ENCODE measurements at places on chromosomes 13 and 19.

- no peak for DNase-seq
Observed at GRCh38 chr19:35710784-35711723, 6.7 kb downstream of the ZBTB32 start.

DNA sequence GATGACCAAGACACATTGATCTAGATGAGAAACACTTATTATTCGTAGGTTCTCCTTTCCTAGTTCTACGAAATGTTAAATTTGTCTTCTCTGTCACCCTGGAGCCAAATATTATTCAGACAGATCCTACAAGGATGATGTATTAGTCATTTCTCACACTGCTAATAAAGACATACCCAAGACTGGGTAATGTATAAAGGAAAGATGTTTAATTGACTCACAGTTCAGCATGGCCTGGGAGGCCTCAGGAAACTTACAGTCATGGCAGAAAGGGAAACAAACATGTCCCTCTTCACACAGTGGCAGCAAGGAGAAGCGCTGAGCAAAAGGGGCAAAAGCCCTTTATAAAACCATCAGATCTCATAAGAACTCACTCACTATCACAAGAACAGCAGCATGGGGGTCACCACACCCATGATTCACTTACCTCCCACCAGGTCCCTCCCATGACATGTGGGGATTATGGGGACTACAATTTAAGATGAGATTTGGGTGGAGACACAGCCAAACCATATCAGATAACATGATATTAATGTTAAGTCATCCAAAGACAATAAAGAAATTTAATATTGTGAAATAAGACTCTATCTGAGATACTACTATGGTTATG, 1248.8 kb upstream of the SLC10A2 start:
- DNase-seq: no peak

GRCh38 chr19:1402411-1403070, 1.2 kb upstream of the GAMT start:
- DNase-seq: no peak

- DNase-seq: no peak
Observed at GRCh38 chr13:43784496-43784895, 2.3 kb downstream of the ENOX1 start.

- DNase-seq: no peak
Observed at GRCh38 chr19:41740415-41741243, 14.7 kb upstream of the CEACAM6 start.

DNA sequence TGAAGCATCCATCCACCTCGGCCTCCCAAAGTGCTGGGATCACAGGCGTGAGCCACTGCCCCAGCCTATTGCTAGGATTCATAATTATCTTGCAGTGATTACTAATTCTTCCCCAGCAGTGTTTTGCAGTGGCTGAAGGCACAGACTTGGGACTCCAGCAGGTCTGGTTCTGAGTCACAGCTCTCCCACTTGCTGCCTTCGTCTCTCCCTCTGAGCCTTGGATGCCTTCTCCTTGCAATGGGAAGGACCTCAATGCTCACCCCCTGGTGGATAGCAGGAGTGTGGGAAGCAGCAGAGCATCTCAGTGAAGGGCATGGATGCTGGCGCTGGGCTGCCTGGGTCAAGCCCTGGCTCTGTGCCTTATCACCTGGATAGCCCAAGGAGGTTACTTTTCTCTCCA, 37.6 kb upstream of the SHKBP1 start:
- no peak for DNase-seq

- no peak for DNase-seq
Observed at GRCh38 chr19:44447916-44448674, at the start of gene ZNF229. ZNF229 (minus strand) TSS chr19:44448472; CDS start chr19:44442847, 5,625 bp downstream.

DNA sequence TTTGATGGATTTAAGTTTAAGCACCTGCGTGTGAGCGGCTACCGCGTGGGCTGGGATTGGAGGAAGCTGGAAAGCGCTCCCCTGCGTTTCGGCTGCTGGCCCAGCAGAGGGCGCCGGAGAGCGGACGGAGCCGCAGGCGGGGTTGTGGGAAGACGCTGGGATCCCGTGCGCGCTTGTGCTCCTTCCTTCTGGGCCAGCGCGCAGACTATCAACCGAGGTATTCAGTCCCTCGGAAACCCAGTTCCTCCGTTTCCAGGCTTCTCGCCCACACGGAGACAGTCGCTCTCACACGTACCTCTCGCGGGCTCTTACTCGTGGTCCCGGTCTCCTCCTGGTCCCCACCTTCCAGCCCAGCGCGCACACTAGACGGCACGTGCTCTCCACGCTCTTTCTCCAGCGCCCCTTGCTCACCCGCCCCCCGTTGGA, 28.8 kb downstream of the EPN1 start:
- no peak for DNase-seq

- no peak for DNase-seq
Observed at GRCh38 chr13:106522112-106522705, 13.3 kb downstream of the EFNB2 start.

GRCh38 chr13:46520166-46520565, 32.8 kb upstream of the LRCH1 start:
- no peak for DNase-seq

- DNase-seq: no peak
Observed at GRCh38 chr19:39208175-39208795, 4.2 kb upstream of the SYCN start.

GRCh38 chr19:33040994-33041827, 23.5 kb downstream of the RHPN2 start:
- DNase-seq: no peak

DNA sequence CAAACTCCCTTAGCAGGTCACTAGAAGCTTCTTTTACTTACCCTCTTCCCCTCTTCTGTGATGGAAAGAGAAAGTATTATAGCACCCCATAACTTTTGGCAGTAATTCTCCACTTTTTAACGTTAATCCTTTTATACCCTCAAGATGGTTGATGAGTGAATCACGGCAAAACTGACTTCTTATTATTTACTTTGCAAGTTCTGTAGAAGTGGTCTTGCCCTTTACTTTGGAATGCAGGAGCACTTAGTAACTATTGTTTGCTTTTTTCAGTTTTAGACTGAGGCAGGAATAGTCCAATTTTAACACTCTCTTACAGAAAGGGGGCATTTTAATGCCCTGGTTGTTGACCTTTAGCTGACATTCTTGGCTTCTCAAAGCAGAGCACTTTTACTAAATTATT, 260.1 kb downstream of the LMO7 start:
- DNase-seq: no peak

DNA sequence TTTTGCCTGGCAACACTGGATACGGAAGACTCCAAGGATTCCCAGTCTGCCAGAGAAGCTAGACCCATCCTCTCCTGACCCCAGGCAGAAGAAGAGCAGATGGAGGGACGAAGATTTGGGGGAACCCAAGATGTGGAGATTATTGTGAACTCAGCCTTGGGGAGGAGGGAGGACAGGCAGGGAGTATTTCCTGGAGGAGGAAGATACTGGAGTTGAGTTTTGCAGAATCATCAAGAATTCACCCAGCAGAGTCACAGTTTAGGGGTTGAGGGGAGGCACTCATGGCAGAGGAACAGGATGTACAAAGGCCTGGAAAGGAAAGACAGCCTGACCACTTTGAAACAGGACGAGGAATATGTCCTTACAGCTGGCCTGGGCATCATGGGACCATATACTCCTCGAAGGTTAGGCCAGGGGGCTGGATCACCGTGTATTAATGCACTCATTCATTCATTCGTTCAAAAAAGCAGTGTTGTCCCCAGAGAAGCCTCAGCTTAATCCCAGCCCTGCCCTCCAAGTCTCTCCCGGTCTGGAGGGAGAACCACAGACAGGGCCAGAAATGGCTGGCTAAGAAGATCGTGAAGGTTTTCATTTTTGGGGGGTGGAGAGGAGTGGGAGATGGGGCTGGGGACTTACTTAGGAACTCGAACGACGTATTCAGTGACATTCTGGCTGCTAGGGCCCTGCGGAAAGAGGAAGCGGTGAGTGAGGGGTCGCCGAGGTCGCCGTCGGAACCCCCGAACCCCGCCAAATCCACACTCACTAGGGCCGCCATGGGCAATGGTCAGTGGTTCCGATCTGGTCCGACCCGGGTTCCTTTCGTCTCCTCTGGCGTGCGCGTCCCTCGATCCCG, 517 bp downstream of the GTF2F1 start:
- DNase-seq: no peak

- no peak for DNase-seq
Observed at GRCh38 chr19:46288896-46289588, 7.8 kb upstream of the HIF3A start.

DNA sequence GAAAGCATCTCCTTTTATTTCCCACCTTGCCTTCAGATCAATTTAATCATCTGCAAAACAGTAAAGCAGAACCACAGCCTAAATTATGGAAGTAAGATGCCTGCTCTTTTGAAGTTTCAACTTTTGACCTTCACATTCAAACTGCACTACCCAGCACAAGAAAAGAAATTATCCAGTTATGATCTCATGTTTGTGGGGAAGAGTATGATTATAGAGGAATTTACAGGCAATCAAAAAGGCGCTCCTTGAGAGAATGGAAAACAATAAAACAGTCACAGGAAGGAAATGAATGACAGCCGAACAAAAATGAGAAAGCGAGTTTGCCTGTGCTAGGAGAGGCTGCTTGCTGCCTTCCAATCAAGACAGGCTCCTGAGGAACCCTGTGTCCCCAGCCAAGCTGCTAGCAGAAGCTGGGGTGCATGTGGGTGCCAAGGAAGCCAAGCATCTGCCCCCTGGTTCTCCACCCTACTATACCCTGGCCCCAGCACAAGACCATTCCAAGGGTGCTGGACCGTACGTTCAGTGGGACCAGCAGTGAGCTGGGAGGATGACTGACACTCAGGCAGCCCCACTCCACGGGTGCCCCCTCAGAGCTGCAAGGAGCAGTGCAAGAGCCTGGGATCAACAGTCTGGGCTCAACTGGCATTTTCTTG, 47.8 kb downstream of the PEPD start:
- no peak for DNase-seq

DNA sequence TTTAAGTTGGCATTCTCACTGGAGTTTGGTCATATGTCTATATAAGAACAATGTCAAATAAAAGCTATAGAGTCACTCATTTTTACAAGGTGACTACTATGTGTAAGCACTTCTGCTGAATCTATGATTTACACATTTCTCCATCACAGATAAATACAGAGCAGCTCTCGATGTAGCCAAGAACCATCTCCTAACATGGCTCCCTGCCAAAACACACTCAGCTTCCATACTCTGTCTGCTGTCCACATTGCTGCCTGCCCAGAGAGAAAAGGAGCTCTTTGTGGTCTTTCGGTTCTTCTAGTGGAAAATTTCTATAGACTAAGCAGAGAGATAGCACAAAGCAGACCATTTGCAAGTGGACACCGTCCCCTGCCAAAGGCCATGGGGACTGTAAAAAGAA, 190.9 kb upstream of the KLF12 start:
- DNase-seq: no peak

GRCh38 chr19:741506-742131, 9.3 kb upstream of the MISP start:
- no peak for DNase-seq

DNA sequence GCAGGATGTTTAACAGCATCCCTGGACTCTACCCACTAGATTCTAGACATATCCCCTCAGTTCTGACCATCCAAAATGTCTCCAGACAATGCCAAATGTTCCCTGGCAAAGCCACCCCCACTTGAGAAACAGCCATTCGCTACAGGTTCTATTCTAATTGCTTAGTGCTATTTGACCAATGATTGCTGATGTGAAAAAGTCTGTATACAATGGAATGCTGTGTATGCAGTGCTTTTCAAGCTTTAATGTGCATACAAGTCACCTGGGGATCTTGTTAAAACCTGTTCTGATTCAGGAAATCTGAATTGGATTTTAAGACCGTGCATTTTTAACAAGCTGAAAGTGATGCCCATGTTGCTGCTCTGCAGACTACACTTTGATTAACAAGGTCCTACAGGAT, 331.8 kb upstream of the KLF12 start:
- no peak for DNase-seq

DNA sequence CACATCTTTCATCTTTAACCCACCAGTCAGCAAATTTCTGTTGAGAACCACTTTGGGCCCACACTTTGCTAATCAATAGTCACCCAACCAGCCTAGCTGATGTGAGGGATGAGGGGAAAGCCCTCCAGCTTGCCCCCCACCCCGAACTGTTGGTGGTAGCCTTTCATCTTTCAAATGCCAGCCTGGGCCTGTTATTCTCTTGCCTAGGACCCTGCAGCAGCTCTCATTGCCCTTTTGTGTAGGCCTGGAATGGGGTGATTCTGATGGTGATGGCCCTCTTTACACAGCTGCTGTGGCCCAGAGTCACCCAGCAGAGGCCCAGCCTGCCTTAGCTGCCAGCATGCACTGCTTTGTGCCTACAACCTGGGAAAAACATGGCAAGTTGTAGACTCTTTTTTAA, 294.5 kb downstream of the SLC7A1 start:
- no peak for DNase-seq

DNA sequence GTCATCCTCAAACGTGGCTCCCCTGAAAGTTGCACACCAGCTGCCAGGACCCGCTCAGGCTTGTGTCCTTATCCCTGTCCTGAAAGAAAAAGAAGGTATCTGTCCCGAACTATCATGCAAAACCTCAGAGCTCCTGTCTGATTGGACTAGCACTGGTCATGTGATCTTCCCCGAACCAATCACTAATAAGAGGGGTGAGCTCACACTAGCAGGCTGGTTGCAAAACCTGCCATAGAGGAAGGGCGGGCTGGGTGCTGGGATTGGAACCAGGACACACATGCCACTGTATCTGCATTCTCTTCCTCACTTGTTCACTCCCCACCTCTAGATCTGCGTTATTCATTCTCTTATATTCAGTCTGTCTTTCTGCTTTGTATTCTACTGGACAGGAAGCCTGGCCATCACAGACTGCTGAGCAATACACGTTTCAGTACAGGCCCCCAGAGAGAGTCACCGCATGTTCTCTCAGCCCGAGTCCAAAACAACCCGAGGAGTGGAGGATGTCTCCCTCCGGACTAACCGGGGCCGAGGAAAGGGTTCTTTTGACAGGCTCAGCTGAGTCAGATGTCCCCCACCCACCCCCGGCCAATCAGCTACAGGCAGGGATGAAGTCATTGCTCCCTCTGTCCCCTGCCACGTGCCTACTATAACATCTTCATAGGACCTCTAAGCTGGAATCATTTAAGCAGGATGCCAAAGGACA, 97.7 kb downstream of the SIPA1L3 start:
- DNase-seq: no peak

- DNase-seq: no peak
Observed at GRCh38 chr13:80605716-80606115, 264.8 kb upstream of the SPRY2 start.

GRCh38 chr13:91214031-91214430, 133.5 kb upstream of the MIR17HG start:
- no peak for DNase-seq

DNA sequence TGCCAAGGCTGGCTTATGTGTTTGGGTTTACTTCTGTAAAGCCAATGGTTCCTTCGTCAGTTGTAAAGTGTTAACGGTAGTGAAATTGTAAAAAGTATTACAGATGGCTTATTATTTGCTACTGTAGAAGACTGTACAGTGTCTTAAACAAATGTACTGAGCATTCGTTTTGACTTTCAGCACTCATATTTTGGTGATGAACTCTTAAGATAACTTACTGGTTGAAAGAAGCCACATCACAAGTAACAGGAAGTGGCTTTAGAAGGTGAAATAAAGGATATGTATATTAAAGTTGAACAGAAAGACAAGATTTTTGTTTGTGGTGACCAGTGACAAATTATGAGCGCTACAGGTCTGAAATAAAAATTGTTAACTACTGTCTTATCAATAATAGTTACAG, 64.2 kb downstream of the URI1 start:
- no peak for DNase-seq

All from activated gamma-delta T cell (primary cell).